ENCODE measurements at places on chromosomes 1 and 21.
A peak's percentile ranks its signal among the peaks of the same experiment; 100 is the strongest.

DNA sequence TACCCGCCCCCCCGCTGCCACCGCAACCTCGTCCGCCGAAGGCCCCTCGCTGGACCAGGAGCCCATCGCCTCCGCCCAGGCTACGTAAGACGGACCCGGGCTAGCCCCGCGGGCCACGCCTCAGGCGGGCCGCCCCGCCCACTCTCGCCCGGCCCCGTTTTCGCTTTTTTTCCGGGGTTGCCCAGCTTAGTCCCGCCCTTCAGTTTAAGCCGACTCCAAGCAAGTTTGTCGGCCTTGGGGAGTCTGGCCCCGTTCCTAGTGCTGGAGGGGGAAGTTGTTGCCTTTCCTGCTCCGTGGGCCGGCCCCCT lies 3.0 kb downstream of the RUSC1 start:
- H3K36me3 ChIP-seq, result no peaks in the 10 kb centered on the region
- peak overlapping the region; percentile 90 for H3K27ac ChIP-seq
- H3K4me3 ChIP-seq, result peak overlapping the region; percentile 88
- peaks cover 5% of the 10 kb centered on the region for H3K27me3 ChIP-seq
- DNase-seq, result peak; percentile 74

DNA sequence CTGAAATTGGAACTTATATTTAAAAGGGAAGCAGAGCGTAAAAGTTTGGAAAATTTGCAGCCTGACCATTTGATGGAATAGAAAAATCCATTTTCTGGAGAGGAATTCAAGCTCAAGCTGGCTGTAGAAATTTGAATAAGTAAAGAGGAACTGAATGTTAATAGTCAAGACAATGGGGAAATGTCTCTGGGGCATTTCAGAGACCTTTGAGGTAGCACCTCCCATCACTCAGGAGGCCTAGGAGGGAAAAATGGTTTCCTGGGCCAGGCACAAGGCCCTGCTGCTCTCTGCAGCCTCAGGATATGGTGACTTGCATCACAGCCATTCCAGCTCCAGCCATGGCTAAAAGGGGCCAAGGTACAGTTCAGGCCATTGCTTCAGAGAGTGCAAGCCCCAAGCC lies 17.6 kb upstream of the TSHB start:
- no peaks in the 10 kb centered on the region for H3K36me3 ChIP-seq
- H3K4me3 ChIP-seq, result no peak overlapping the region
- no peak overlapping the region for H3K27ac ChIP-seq
- no peaks in the 10 kb centered on the region for H3K4me1 ChIP-seq

GRCh38 chr1:203858055-203858454 lies 3.3 kb upstream of the SNRPE start:
- H3K27ac ChIP-seq, result no peak overlapping the region
- no peaks in the 10 kb centered on the region for H3K36me3 ChIP-seq
- peaks cover 25% of the 10 kb centered on the region for H3K4me1 ChIP-seq
- peaks cover 2% of the 10 kb centered on the region for H3K27me3 ChIP-seq
- DNase-seq, result no peak
- H3K4me3 ChIP-seq, result no peak overlapping the region

- H3K4me3 ChIP-seq, result peak overlapping the region; percentile 96
- peaks cover 39% of the 10 kb centered on the region for H3K4me1 ChIP-seq
- DNase-seq, result no peak
- H3K36me3 ChIP-seq, result no peaks in the 10 kb centered on the region
Observed at GRCh38 chr1:44406737-44407429, 1.8 kb downstream of the RNF220 start.

DNA sequence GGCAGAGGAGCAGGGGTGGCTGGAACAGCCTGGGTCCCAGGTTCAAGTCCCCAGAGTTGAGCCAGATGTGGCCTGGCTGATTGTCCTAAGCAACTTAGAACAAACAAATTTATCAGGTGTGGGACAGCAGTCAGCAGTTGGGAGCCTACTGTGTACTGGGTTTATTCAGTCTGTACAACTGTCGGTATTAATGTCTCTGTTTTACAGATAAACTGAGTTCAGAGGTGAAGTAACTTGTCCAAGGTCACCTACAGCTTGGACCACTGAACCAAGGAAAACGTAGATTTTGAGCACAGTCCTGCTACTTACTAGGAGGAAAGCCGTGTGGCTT lies 14.6 kb upstream of the TRIM63 start:
- H3K27me3 ChIP-seq, result peaks cover 9% of the 10 kb centered on the region
- no peak overlapping the region for H3K27ac ChIP-seq
- H3K4me1 ChIP-seq, result no peaks in the 10 kb centered on the region
- no peak overlapping the region for H3K4me3 ChIP-seq

GRCh38 chr1:234782791-234783190 lies 172.8 kb upstream of the IRF2BP2 start:
- no peak overlapping the region for H3K4me3 ChIP-seq
- no peak for DNase-seq
- no peaks in the 10 kb centered on the region for H3K4me1 ChIP-seq
- H3K27me3 ChIP-seq, result no peaks in the 10 kb centered on the region
- no peaks in the 10 kb centered on the region for H3K36me3 ChIP-seq
- no peak overlapping the region for H3K27ac ChIP-seq

DNA sequence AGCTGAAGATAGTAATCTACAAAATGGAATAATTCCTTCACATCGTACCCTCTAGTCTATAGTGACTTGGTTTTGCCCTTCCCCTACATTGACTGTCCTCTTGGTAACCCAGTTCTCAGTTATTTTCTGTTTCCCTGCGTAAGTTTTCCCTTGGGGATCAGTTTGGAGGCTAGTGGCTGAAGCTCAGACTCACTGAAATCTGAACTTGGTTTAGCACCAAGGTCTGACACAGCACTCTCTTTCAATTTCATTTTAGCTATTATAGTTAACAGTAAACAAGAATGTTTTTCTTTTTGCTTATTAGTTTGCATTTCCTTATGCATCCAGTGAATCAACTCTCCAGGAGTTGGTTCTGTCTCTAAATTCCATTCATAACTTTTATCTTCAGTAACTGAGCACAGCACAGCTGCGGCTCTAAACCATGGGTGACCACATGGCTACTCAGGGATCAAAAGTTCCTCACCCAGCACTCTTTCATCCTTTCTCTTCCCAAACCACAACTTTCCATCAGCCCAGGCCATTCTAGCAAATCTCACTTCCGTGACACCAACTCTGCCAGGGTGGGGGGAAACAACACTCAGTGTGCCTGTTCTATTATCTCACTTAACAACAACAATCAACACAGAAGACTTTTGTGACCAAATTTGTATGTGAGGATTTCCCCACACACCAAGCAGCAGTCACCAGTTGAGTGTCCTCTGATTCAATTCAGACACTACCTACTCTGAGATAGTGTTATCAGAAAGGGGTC lies 17.6 kb upstream of the IFI6 start:
- no peak overlapping the region for H3K4me3 ChIP-seq
- H3K27ac ChIP-seq, result no peak overlapping the region
- H3K4me1 ChIP-seq, result no peaks in the 10 kb centered on the region

DNA sequence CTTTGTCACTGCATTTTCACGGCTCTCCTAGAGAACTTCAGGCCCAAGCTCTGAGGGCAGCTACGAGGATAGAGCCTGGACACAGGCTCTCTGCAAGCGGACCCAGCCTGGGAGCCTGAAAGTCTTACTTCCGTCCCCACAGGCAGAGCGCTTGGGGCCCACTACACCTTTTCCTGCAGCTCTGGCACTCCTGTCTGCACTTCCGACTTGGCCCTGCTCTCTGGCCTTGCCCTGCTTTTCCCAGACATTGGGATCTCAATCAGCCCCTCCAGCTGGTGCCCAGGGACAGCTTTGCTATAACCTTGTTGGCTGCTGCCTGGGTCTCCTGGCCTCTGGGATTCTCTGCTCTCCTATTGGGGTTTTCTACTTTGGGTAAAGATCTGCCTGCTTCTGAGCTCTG lies 27.6 kb downstream of the WNT4 start:
- H3K4me3 ChIP-seq, result no peak overlapping the region
- peak overlapping the region; percentile 48 for H3K27ac ChIP-seq
- peaks cover 21% of the 10 kb centered on the region for H3K36me3 ChIP-seq
- no peak for DNase-seq
- peaks cover 57% of the 10 kb centered on the region for H3K4me1 ChIP-seq

GRCh38 chr1:211918843-211919414 lies 88.4 kb upstream of the LPGAT1 start:
- H3K27ac ChIP-seq, result no peak overlapping the region
- no peaks in the 10 kb centered on the region for H3K4me1 ChIP-seq
- DNase-seq, result no peak
- H3K36me3 ChIP-seq, result no peaks in the 10 kb centered on the region
- H3K27me3 ChIP-seq, result peaks cover 4% of the 10 kb centered on the region
- no peak overlapping the region for H3K4me3 ChIP-seq

- no peak overlapping the region for H3K4me3 ChIP-seq
- no peak overlapping the region for H3K27ac ChIP-seq
- H3K4me1 ChIP-seq, result peaks cover 3% of the 10 kb centered on the region
- no peaks in the 10 kb centered on the region for H3K27me3 ChIP-seq
- no peak for DNase-seq
Observed at GRCh38 chr1:21702780-21703179, 33.6 kb upstream of the RAP1GAP start.

DNA sequence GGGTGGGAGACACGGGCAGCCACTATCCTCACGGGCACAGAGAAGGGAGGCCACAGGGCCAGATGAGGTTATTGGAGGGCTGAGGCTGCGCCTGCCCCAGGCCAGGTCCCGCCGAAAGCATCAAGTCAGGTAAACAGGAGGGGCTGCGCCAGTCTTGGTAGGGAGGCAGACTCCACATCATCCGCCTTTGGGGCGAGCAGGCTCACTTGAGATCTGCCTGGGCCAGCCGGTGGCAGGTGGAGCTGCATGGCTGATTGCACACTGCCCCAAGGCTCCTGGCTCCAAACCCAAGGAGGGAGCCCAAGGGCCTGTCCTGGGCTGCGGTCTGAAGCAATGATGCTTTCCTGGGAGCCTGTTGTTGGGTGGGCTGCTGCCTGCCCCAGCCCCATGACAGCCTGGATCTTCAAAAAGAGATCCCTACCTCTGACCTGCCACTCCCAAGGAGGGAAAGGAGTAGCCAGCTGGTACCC lies 4.6 kb downstream of the SMIM1 start:
- H3K36me3 ChIP-seq, result peaks cover 10% of the 10 kb centered on the region
- H3K27me3 ChIP-seq, result no peaks in the 10 kb centered on the region
- no peak overlapping the region for H3K4me3 ChIP-seq
- no peaks in the 10 kb centered on the region for H3K4me1 ChIP-seq

DNA sequence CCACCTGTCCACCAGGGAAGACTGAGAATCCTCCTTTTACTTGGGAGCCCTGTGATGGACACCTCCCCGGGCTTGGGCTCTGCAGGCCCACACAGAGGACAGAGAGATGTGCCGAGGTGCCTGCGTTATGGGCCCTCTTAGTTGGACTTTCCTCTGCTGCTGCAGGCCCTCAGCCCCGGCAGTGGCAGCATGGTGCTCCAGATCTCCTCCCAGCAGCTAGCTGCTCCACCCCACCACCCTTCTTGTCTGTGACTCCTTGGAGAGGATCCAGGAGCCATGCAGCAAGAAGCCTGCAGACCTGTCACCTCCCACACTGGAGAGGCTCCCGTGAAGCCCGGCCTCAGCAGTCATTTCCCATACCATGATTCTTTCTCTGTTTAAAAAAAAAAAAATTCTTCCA lies 27.4 kb downstream of the PHGDH start:
- H3K4me1 ChIP-seq, result no peaks in the 10 kb centered on the region
- no peaks in the 10 kb centered on the region for H3K27me3 ChIP-seq
- no peaks in the 10 kb centered on the region for H3K36me3 ChIP-seq
- no peak overlapping the region for H3K4me3 ChIP-seq
- no peak for DNase-seq

- DNase-seq, result no peak
- no peaks in the 10 kb centered on the region for H3K36me3 ChIP-seq
- H3K4me3 ChIP-seq, result no peak overlapping the region
- H3K27ac ChIP-seq, result no peak overlapping the region
Observed at GRCh38 chr1:215202868-215203267, 120.3 kb downstream of the KCNK2 start.

- DNase-seq, result no peak
- H3K4me3 ChIP-seq, result no peak overlapping the region
- no peaks in the 10 kb centered on the region for H3K4me1 ChIP-seq
- H3K27ac ChIP-seq, result no peak overlapping the region
Observed at GRCh38 chr1:5779608-5780323, 212.5 kb downstream of the NPHP4 start.

GRCh38 chr1:233057836-233058235 lies 107.4 kb downstream of the NTPCR start:
- H3K4me1 ChIP-seq, result no peaks in the 10 kb centered on the region
- no peak for DNase-seq

DNA sequence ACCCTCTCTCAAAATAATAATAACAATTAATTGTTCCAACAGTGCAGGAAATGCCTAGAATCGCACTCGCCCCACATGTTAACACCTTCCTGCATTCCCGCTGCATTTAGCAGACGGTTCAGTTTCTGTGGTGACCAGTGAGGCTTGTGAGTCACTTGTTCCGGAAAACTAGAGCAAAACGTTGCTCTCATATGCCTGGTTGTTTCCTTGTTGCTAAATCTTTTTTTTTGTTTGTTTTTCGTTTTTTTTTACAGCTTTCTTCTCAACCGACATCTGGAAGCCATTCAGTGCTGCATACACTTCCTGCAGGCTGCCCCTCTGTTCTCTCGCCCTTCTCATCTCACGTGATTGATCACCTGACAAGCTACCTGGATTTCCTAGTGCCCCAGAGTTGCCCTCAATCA lies 56.9 kb upstream of the TMPRSS2 start:
- H3K27ac ChIP-seq, result peak overlapping the region; percentile 19
- peaks cover 6% of the 10 kb centered on the region for H3K27me3 ChIP-seq
- DNase-seq, result peak; percentile 6
- peak overlapping the region; percentile 29 for H3K4me3 ChIP-seq
- H3K36me3 ChIP-seq, result no peaks in the 10 kb centered on the region

DNA sequence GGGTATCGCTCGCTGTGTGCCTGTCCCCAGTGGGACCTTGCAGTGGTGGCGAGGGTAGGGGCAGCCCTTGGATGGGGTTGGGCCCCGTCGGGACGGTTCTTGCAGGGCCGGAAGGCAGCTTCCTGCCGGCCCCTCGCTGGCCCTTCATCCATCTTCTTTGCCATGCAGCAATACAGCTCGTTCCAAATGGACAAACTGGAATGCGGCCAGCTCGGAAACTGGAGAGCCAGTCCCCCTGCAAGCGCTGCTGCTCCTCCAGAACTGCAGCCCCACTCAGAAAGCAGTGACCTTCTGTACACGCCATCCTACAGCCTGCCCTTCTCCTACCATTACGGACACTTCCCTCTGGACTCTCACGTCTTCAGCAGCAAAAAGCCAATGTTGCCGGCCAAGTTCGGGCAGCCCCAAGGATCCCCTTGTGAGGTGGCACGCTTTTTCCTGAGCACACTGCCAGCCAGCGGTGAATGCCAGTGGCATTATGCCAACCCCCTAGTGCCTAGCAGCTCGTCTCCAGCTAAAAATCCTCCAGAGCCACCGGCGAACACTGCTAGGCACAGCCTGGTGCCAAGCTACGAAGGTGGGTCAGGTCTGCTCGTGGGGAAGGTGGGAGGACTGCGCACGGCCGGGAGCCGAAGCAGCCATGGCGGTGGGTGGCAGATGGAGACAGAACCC lies 45.8 kb downstream of the SIM2 start:
- DNase-seq, result no peak
- no peak overlapping the region for H3K27ac ChIP-seq
- H3K4me3 ChIP-seq, result no peak overlapping the region

DNA sequence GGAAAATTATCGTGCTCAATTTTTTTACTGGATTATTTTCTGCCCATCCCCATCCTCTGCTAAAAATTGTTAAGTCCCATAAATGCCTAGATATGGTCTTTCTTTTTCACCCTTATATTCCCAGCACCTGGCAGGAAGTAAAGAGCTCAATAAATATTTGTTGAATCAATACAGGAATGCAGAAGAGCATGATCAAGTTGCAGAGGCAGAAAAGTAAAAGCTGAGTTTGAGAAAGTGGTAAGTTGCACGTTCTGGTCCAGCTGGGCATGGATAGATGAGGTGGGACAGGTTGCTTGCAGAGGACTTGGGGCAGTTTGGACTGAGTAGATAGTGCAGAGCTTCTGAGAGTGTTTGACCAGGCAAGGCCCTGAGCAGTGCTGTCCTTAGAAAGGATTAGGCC lies 40.1 kb downstream of the ZNF281 start:
- H3K4me1 ChIP-seq, result no peaks in the 10 kb centered on the region
- H3K4me3 ChIP-seq, result no peak overlapping the region
- DNase-seq, result no peak
- no peaks in the 10 kb centered on the region for H3K27me3 ChIP-seq
- no peak overlapping the region for H3K27ac ChIP-seq

Data from immature natural killer cell (primary cell).